Thoracic aorta (tissue), 2 donors: ENCODE measurements at places on chromosomes 2 and 18.

DNA sequence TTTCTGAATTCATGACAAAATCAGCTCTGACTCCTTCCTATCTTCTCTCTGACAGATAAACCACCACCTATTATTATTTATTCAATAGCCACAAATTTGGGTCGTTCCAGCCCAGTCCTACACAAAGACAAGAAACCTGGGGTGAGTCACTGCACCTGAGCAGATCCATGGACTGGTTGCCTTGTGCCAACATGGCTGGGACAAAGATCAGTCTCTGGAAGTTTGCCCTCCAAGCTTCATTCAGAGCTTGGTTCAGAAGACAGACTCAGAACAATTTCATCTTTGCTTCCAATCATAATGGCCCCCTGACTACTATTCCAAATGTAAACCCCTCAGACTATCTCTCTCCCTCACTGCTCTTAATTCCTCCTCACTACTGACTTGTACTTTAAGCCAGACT, 9.6 kb upstream of the EXOC6B start:
- no peak for DNase-seq

- no peak for DNase-seq
Observed at GRCh38 chr2:136929531-136929930, 164.2 kb downstream of the THSD7B start.

- DNase-seq = no peak
Observed at GRCh38 chr2:213247566-213247965, 36.7 kb upstream of the SPAG16 start.

- no peak for DNase-seq
Observed at GRCh38 chr2:28904802-28905457, 10.5 kb downstream of the WDR43 start.

GRCh38 chr2:210496512-210496911, 20.0 kb upstream of the LANCL1 start:
- DNase-seq = no peak

DNA sequence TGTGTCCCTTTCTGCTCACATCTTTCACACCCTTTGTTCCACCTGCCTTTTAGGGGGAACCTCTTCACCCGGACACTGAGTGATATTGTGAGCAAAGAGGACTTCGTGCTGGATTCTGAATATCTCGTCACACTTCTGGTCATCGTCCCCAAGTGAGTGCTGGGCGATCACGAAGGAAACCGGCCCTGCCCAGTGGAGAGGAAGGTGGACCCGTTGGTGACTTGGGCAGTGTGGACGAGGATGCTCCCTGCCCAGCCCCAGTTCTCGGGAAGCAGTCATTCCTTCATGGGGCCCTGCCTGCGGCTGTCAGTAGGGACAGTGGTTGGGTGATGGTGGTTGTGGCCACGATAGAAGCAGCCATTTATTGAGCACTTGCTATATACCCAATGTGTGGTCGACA, 40.8 kb downstream of the PDIA6 start:
- no peak for DNase-seq

- no peak for DNase-seq
Observed at GRCh38 chr2:238581126-238581525, 154.4 kb downstream of the ASB1 start.

GRCh38 chr2:222670191-222671038, 1.0 kb upstream of the MOGAT1 start:
- no peak for DNase-seq

- peak; percentile 62 for DNase-seq
Observed at GRCh38 chr2:237207646-237208045, 122.0 kb downstream of the COPS8 start.

- DNase-seq = peak; percentile 69
Observed at GRCh38 chr18:55405893-55406406, 182.0 kb downstream of the TCF4 start.

GRCh38 chr2:27369471-27370025, 590 bp downstream of the EIF2B4 start:
- no peak for DNase-seq

DNA sequence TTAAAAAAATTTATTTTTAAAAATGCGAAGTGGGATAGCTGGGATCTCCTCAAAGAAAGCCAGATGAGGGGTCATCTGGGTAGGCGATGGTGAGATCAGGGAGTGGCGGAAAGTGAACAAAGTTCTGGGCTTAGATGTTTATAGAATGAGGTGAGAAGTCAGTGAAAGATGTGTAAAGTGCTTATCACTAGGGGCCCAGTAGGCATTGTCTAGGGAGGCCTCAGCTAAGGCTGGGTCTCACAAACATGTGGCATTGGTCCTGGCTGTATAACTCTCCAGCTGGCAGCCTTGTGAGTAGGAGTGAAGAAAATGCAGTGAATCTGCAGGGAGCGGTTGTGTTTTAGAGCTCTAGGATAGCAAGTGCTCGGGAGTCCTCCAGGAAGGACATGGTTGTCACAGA, 10.5 kb downstream of the ACSL3 start:
- no peak for DNase-seq

GRCh38 chr18:11861583-11862288, 10.5 kb downstream of the CHMP1B start:
- no peak for DNase-seq

DNA sequence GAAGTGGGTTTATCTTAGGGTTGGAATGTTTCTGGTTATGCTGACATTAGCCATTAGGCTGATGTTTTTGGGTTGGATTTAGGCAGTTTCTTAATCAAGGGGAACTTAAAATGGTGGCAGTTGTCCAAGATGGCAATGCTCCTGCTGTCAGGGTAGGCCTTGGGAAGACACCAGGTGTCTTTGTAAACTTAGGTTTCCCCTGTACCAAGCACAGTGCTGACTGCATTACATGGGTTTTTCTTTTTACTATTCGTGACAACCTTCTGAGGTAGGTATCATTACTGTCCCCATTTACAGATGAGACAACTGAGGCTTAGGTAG, 528 bp upstream of the ATG16L1 start:
- no peak for DNase-seq

- no peak for DNase-seq
Observed at GRCh38 chr2:128469203-128469602, 150.5 kb upstream of the HS6ST1 start.

DNA sequence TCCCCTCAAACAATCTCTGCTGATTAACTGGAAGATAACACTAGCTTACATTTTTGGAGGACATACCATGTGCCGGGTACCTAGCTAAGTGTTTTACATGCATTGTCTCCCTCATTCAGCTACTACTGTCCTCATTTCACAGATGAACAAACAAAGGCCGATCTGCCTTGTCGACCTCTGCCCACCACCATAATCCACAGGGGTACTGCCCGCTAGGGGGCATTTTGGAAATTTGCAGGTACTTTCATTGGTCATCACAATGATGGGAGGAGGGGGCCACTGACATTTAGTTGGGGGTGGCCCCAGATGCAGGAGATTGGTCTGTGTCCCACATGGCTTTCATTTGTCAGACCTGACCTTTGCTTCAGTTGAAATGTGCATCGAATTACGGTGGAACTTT, 3.9 kb upstream of the TMEM163 start:
- DNase-seq = no peak

DNA sequence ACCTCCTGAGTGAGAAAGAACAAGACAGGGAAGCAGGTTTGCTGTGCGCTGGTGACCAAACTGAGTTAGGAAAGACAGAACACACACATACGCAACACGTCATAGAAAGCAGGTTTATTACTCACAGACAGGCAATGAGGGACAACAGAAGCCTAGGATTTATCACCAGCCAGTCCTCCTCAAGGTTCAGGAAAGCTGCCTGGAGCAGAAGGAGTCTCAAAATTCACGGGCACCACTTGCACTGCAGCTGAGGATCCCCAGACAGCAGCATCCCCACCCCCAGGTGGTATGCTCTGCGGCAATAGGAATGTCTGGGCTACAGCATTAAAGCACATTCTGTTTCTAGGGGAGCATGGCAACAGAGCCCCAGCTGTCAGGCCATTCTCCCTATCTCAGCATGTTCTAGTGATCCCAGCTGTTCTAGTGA, 284.4 kb upstream of the RGPD4 start:
- DNase-seq = no peak

- DNase-seq = no peak
Observed at GRCh38 chr18:63137999-63138435, 181.6 kb downstream of the BCL2 start.
